NCI-H187 treated with DMSO at 0.1 percent for 48 hours (cell line): ENCODE measurements at places on chromosomes 1 and 21.

DNA sequence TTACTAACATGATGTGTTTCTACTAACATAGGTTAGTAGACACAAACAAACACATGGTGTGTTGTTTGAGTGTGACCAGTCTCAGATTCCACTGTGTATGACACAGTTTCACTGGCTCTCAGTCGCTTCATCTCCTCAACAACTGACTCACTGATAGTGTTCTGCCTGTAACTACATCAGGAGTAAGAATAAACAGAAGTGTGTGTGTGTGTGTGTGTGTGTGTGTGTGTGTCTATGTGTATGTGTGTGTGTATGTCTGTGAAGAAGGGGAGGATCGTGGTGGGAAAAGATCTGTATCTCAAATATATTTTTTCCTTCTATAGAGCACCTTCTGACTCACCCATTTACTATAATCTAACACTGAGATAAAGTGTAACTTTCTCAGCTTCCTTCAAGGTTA, 391.0 kb downstream of the PTPRC start:
- DNase-seq = no peak

DNA sequence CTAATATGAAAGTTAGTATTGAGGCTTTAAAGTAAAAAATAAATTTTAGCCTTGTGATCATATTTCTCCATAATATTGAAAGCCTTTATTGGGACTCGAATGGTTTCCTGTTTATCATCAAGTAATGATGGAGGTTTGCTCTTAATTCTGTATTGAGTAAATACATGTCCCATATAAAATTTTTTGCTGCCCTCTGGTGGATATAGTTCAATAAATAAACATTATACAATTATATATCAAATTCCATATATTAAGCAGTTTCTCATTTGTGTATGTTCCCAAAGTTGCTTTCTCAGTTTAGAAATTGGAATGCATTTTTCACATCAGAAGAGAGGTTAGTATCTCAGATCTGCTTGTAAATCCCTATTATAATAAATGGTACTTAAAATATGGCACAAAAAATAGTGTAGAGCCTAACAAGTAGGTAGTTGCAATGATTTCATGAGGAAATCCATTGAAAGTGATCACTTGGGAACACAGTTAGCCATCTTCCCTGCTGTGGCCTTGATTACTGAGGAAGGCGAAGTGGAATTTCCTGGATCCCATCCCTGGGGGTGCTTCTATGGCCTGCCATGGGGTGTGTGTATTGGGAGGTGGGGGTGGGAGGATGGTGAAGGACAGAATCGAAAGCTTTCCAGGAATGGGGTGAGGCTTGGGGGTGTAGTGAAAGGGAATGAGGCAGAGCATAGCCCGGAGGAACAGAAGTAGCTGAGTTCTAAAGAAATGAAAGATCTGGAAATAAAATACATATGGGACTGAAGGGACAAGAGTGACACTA, 84.1 kb upstream of the C21orf91 start:
- peak; percentile 25 for DNase-seq

DNA sequence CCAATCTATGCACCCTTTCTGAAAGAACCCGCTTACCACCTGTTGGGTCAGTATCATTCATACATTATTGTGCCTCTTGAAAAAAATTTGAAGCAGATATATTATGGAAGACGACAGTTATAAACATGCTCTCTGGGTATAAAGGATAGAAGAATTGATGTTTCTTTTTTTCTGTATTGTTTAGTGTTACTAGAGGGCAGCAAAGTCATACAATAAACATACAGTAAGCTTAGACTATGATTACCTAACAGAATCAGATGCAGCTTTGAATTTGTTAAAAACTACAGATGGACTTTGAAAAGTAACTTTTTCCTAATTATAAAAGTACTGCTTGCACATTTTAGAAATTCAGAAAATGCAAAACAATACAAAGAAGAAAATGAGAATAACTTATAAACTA, 11.1 kb upstream of the PAXBP1 start:
- no peak for DNase-seq

DNA sequence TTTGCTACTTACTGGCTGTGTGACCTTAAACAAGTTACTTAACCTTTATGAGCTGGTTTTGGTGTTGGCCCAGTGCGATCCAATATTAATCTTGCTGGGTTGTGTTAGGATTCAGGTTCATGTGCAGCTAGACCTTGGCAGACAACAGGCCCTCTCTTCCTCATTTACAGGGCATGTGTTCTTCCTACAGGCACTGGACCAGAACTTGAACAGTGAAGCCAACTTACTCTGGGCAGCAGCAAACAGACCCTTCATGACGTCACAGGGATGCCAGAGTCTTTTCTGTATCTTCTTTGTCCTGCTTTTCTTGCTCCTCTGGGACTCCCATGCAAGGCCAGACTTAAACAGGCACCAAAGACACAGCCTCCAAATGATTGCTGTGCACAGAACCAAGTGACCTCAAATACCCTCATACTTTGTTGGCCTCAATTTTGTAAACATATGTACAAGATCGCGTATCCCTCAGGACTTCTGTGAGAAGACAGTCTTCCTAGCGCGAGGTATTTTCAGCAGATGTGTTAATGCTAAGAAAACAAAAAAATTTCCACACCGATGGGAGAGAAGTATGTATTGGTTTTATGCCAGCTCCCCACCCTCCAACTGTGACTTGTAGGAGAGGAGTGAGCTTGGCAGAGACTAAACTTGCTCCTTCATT, 73.7 kb downstream of the URB2 start:
- no peak for DNase-seq

- DNase-seq = no peak
Measured at GRCh38 chr1:46102769-46103476, 29.5 kb downstream of the PIK3R3 start.

- no peak for DNase-seq
Measured at GRCh38 chr1:158830074-158830677, 975 bp upstream of the MNDA start.

DNA sequence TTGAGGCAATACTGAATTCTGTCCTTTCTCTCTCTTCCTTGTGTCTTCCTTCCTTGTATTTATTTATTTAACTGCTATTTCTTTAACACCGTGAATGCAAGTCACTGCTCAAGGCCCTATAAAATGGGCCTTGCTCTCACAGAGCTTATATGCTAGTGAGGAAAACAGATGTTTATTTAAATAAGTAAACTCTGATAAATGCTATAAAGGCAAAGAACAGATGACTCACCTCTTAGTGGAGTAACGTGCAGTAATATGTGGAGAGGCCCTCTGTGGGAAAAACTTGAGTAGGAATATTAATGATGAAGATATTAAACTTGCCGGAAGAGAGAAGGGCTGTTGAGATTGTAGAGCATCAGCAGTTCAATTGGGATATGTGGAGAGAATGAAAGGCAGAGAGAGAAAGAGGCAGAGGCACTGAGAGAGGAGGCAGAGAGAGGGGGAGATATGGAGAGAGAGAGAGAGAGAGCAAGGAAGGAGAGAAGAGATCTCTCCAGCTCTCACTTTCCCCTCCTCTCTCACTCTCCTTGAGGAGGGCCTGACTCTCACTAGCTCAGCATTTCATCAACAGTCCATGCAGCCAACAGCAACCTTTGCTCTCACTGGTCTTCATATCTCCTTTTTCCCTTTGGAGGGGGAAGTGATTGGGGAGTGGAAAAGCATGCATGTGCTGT, 322.2 kb downstream of the LMX1A start:
- no peak for DNase-seq

DNA sequence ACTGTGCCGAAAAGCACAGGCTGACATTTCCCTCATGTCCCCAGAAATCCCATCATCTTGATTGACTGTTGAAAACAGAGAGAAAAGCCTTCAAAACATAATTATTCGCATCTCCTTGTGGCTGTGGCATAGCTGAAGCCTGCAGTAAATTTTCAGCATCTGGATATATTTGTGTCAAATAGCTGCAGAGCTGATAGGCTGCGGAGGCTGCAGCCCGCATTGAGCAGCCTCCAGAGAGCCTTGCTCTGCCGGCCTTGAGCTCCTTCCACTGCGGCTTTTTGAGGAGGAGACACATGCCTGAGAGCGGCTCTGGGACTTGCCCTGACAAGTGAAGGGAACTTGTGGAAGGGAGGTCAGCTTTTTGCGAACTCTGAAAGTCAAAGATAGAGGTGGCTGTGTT, 144.7 kb downstream of the RYR2 start:
- DNase-seq = no peak

DNA sequence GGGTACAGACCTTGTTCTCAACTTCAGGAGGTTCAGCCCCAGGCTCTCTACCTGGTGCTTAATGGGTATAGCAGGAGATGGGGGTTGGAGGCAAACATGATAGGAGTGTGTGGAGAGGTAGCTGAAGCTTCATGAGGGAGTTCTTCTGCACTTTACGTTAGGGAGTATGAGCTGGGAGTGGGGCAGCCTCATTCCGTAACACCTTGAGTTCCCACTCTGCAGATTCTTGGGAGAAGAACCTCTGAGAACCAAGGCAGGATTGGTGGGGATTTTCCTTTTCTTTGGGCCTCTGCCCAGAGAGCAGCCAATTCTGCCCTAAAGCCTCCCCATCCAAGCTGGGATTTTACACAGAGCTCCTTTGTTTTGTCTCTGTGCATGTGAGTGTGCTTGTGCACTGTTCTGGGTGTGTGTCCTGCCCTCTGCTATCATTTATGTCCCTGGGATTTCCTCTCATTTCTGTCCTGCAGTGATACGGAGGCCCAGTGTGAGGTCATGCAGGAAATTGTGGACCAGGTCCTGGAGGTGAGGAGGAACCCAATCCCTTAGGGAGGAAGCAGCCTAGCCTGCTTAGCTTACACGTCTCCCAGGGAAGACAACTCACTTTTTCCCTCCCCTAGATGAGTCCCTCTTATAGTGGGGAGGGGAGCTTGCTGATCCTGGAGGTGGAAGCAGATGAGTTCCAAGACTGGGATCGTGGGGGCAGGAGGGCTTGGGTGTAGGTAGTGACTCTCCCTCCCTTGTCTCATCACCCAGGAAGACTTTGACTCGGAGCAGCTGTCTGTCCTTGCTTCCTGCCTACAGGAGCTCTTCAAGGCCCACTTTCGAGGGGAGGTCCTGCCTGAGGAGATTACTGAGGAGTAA, 11.6 kb upstream of the SLC27A3 start:
- no peak for DNase-seq

- no peak for DNase-seq
Measured at GRCh38 chr21:14762327-14762726, 216.2 kb upstream of the SAMSN1 start.

DNA sequence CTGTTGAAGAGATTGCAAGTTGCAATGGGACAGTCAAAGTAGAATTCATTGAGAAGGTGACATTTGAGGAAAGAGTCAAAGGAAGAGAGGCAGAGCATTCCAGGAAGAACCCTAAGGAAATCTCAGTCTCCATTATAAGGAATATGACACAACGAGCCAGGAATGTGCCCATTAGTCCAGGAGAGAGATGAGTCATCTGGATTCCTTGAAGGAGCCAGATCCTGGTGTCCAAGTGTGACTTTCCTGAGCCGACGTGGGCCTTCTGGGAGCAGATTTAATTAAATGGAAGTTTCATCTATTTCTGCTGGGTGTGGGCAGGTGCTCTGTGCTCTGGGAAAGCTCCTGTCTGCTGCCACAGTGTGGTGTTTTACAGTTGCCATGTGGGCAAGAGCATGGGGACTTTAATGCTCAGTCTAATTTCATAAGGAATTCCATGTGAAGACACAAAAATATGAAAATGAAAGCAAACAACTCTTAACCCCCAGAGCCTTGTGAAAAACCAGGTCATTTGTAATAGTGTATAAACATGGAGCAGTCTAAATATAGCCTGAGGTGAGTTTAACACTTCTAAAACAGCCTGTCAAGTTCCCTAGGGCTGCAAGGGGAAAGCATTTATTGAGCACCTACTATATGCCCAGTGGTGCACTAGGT, 111.4 kb upstream of the ARTN start:
- DNase-seq = no peak

- DNase-seq = peak; percentile 23
Measured at GRCh38 chr1:168422203-168422847, 121.5 kb downstream of the XCL2 start.

- no peak for DNase-seq
Measured at GRCh38 chr1:192545896-192546521, 29.6 kb upstream of the RGS1 start.

DNA sequence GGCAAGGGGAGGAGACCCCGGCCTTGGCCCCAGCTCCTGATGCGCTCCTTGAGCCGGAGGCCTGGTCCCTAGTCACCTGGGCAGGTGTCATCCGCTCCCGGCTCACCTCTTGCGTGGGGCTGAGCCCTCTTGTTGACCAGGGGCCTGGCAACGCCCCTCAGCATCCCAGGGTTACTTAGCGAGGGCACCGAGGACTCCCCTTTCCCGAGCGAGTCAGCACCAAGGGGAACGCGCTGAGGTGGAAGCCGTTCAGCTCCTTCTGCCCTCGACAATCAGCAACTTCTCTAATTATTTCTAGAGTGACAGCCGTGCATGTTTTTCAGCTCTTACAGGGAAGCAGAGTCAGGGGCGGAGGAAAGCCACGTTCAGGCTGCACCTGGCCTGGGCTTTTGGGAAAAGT, 522 bp downstream of the SLC45A1 start:
- DNase-seq = no peak

DNA sequence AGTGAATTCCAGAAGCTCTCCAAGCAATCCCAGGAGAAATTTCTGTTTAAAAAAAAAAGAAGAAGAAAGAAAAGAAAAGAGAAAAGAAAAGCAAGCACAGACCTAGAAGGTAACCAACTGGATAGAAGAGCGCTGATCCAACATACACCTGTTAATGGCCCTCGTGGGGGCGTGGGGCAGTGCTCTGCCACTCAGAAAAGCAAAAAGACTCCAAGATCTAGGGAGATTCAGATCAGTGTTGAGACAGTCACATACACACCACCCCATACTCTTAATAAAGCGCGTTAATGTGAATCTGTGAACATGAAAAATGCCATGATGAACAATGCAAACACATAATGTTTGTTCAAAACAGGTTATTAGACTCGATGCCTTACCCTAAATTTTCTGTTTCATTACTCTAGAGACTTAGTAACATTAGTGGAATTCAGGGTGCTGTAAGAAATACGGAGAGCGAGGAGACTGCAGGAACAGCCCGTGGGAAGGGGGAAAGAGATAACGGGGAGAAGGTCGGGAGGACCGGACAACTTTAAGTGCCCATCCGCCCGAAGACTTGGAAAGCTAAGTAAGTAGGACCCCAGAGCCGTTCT, 406 bp downstream of the NME7 start:
- DNase-seq = no peak

GRCh38 chr21:37799211-37800056, 116.8 kb downstream of the KCNJ6 start:
- no peak for DNase-seq

DNA sequence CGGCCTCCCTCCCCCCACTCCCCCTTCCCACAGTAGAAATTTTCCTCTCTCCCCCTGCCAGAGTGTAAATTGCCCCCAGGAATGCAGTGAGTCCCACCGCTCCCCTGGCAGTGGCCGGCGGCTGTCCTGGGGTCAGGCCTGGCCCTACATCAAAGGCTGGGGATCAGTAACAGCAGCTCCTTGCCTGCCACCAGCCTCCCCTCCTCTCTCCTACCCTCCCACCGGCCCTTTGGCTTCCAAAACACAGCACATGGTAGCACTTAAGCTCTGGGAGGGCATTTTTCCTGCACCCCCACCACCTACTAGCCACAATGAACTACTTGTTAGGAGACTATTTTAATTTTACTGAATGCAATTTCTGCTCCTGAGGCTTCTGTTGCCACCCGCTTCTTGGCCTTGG, 9.0 kb upstream of the COL8A2 start:
- DNase-seq = no peak
